Stimulated activated CD4-positive, alpha-beta T cell treated with anti-CD3 and anti-CD28 coated beads, Interleukin-4, amount 100 ng/mL, for 24 hours (primary cell): ENCODE measurements at places on chromosomes 7 and 10.

DNA sequence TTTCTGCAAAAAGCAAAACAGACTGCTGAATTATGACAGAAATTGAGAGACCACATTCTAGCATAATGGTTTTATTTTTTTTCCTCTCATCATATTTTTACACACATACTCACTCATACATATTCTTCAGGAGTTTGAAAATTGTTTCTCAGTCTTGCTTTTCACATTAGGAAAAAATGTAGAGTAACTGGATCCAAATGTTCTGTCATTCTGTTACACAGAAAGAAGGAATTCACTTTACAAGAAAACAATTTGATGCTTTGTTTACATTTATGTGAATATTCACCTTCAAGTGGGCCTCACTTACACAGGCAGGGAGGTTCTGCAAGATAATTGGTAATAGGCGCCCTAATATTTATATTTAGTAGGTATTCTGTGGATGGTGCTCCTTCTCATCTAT is 82.0 kb downstream of the ARL4A start:
- DNase-seq: no peak

- no peak for DNase-seq
Observed at GRCh38 chr7:12130609-12131008, 80.5 kb upstream of the TMEM106B start.

DNA sequence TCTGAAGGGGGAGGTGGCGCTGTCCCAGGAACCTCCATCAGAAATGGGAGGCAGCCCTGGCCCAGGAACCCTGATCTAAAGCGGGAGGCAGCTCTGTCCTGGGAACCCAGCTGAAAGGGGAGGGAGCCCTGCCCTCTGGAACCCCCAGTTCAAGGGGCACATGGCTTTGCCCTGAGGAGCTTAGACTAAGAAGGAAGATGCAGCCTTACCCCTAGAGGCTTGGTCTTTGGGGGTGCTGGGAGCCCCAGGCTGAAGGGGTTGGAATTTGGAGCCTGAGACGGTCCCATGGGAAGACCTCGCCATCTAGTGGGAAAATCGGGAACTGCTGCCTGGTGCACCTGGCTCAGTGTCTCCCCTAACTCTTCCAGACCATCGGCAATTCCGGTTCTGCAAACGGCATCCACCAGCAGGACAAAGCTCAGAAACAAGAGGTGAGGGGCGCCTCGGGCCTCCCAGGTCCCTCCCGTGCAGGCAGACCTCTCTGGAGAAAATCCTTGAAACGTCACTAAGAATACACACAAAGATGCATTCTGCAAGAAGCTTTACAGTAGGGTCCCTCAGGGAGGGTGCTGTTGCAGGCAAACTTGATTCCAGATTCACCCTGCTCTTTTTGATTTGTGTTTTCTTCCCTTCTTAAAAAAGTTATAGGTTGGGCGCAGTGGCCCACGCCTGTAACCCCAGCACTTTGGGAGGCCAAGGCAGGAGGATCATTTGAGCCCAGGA is 52.4 kb upstream of the GTF2IRD1 start:
- DNase-seq: peak; percentile 77

DNA sequence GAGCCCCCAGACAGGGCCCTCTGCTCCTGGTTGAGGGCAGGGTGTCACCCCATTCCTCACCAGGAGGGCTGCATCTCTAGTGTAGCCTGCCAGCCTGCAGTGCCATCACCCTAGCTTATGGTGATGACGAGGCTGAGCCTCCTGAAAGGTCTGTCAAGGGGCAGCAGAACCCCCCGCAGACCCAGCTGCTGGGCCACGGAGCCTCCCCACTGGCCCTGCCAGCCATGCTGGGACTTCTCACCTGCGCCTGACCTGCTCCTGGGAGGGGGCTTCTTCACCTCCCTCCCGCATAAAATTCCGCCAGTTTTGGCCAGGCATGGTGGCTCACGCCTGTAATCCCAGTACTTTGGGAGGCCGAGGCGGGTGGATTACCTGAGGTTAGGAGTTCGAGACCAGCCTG is 40.4 kb upstream of the RASGEF1A start:
- DNase-seq: no peak

DNA sequence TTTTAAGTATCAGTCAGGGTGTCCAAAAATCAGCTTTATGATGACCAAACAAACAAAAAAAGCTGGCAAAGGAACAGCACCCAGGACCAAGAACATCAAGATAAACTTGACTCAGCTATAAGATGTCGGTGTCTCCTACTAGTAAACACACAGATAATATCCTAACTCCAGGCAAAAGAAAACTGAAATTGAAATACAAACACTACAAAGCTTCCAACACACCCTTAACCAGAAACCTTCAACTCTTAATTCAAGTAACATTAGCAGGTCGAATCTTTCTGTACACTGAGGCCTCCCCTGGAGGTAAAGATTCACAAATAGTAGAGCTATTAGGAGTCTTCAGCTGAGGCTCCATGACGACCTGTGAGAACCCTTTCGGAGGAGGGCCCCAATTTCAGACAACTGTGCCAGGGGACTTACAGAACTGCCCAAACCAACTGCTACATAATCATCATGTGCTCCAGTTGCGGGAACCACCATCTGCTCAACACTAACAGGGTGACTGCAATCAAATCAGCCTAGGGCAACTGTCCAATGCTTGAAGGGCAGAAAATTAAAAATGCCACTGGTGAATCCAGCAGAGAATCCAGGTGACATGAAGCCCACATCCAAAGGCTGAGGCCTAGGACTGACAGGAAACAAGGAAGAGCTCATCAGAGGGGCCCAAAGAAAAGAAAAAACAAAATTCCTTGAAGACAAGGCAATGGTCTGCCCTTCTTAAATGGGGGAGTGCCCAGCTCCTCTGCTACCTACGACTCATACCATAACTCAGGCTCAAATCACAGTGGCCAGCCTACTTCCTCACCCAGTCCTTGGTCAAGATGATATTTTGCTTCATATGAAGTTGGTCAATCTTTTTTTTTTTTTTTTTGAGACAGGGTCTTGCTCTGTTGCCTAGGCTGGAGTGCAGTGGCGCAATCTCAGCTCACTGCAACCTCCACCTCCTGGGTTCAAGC is 20.0 kb downstream of the XPNPEP1 start:
- no peak for DNase-seq
